HTR-8/SVneo (cell line): ENCODE measurements at places on chromosomes 7 and 10.

GRCh38 chr10:64033711-64034110 is 512.5 kb downstream of the REEP3 start:
- no peak for DNase-seq

DNA sequence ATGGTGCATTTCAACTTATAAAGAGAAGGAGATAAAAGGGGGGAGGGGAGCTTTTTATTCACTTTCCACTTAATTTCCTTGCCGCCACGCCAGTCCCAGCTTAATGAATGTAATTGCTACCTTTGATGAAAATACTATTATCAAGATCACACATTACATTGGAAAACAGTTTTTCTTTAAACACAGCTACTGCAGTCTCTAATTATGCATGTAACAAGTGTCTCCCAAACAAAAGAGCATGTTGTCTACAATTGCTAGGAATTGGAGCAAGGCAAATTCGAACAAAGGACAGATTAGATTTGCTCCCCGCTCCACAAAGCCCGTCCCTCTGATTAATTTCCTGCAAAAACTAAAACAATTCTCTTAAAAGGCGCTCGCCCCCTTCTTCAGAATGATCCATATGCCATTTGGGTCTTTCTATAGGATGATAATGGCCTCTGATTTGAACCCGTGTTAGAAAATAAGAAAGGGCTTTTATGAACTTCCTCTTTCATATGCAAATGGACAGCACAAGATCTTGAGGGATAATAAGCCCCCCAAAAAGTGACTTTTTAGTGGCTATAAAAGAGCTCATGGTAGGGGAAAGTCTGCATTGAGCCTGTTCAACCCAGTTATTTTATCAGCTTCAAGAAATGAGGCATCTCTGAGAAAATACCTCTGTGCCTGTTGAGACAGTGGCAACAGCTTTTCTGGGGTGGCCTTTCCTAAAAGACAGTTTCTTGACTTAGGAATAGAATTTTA is 60.6 kb downstream of the ACADSB start:
- DNase-seq = no peak

DNA sequence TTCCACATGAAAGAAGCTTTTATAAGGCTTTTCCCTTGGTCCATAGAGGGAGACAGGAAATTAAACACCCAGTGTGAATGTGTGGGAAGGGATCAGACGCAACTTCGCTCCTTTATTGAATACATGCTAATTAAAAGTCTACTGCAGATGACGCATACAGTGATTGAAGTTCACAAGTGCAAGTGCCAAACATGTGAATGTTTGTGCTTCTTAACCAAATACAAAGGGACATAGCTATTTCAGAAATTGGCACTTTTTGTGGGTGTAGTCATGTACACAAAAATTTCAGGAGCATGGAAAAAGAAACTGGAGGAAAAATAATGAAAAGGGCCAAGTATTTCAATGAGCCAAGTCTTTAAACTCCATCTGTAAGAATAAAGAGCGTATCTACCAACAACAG is 283.7 kb downstream of the SKAP2 start:
- no peak for DNase-seq

- peak; percentile 48 for DNase-seq
Measured at GRCh38 chr10:58291538-58292174, 22.7 kb downstream of the CISD1 start.

- DNase-seq = no peak
Measured at GRCh38 chr7:135517060-135517459, 7.2 kb upstream of the CNOT4 start.

DNA sequence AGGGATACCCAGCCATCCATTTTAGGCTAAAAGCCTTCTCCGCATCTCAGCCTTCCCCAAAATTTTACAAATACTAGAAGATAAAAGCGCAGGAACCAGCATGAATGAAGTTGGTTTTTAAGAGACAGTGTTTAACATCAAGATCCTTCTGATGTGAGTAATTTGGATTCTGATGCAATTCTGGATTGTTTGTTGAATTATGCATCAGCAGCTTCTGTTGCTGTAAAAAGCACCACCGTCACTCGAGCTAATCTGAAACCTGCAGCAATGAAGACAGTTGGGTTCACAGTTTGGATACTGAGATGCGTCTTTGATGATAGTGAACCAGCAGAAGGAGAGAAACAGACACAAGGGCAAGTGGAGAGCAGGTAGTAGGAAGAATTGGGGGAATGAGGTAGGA is 179.2 kb downstream of the PLXNA4 start:
- no peak for DNase-seq

DNA sequence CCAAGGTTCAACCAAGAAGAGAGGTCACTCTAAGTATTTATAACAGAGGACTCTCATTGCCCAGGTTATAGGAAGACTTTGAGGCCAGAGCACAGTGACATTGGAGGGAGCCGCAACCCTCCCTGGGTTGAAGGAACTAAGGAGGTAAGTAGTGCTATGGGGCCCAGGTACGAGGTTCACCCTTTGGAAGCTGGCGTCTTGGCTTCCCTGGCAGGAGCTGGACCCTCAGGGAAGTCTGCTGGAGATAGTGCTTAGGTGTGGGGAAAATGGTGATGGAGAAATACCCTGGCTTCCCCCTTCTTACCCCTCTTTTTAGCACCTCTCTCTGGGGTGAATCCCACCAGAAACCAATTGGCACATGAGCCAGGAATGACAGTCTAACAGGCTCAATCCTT is 317.9 kb upstream of the ZNF32 start:
- no peak for DNase-seq

DNA sequence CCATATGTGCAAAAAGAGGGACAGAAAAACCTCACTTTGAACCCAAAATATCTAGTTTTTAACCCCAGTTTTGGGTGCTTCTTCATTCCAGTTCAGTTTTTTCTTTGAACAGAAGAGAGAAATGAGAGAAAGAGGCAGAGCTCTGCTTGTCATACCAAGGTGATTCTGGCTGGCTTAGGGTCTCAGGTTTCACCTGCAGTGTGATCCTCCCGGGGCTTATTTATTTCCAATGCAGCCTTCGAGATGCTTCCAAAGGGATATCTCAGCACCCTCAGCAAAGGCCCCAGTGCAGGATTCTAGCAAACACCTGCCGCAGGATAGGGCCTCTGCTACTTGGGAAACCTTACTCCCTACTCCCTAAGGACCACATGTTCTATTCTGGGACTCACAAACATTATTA is 131.3 kb downstream of the WDR11 start:
- no peak for DNase-seq

DNA sequence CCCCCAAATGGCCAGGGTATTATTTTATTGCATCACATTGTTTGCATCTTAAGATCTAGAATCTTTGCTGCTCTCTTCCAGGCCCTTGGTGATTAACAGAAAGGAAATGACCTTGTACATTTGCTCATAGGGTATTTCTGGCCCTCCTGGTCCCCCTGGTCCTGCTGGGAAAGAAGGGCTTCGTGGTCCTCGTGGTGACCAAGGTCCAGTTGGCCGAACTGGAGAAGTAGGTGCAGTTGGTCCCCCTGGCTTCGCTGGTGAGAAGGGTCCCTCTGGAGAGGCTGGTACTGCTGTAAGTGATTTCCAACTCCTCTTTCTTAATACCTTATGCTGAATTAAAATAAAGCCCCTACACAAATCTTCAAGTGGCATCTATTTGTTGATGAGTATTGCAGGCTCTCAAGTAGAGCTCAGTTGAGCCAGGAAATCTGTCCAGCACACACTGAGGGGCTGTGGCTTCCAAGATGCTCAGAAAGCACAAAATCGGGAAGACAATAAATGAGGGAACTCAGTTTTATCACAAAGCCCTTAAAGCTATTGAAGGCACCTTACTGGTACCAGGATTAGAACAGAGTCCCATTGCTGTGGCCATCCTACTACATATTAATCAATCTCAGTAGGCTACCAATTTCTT is 28.2 kb downstream of the COL1A2 start:
- no peak for DNase-seq

DNA sequence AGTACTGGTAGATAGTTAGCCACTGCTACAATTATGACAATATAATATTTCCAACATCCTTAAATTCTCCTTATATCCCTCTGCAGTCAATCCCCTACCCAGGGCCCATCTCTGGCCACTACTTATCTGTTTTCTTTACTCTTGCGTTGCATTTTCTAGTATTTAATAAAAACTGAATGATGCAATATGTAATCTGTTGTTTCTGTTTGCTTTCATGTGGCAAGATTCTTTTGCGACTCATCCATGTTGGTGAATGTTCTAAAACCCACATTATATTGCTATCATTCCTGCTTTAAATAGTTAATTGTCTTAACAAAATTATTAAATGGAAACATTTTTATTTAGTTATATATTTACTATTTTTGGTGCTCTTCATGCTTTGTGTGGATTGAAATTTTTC is 338.5 kb downstream of the MDFIC start:
- DNase-seq = no peak

DNA sequence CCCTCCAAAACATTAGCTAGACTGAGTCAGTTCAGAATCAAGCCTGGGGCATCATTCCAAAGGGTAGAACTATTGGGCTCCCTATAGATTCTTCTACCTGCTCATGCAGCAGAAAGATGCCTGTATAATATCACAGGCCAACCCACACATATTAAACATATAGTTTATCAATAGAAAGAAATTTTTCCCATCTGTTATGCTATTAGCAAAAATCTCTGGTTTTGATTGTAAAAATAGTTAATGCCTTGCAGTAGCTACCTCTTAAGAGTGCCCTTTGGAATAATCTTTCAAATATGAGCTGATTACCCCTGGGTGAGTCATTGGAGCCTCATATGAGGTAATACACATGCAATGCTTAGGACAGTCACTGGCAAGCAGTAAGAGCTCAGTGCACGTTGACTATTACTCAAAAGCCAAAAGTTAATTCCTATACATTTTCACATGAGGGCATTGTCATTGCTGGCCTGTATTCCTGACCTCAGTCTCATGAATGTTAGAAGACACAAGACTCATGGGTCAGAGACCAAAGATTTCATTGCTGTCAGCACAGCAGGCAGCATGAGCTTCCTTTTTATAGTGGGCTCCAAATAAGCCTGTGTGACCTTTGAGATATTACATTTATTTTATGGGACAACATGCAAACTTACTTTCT is 180.0 kb downstream of the FGFR2 start:
- no peak for DNase-seq

- DNase-seq = no peak
Measured at GRCh38 chr10:131670341-131670740, 230.5 kb upstream of the PPP2R2D start.

DNA sequence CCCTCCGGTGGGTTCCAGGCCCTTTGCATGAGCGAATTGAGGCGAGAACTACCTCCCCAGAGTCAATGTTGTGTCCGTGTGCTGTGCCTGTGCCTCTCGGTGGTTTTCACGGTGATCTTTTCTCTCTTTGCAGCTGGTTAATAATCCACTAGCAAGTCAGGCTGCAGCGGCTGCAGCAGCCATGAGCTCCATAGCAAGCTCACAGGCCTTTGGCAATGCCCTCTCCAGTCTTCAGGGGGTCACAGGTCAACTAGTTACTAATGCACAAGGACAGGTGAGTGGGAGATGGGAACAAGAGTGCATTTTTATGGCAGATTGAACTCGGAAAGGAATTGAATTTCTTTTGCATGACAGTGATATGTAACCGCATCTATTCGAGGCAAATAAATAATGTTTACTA is 159.7 kb upstream of the YAE1 start:
- DNase-seq = no peak

- DNase-seq = peak; percentile 93
Measured at GRCh38 chr10:35058134-35058533, 32.0 kb downstream of the CUL2 start.

DNA sequence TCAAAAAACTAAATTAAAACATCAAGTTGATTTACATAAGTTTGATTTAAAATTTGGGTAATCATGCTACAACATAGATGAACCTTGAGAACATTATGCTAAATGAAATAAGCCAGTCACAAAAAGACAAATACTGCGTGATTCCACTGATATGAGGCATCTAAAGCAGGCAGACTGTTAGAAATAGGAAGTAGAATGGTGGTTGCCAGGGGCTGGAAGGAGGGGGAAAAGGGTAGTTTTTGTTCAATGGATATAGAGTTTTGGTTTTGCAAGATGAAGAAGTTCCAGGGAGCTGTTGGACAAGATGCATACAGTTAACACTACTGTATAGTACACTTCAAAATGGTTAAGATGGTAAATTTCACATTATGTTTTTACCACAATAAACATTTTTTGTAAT is 45.0 kb upstream of the IFRD1 start:
- DNase-seq = no peak

- no peak for DNase-seq
Measured at GRCh38 chr7:149838992-149839408, 825 bp downstream of the ZNF862 start.

DNA sequence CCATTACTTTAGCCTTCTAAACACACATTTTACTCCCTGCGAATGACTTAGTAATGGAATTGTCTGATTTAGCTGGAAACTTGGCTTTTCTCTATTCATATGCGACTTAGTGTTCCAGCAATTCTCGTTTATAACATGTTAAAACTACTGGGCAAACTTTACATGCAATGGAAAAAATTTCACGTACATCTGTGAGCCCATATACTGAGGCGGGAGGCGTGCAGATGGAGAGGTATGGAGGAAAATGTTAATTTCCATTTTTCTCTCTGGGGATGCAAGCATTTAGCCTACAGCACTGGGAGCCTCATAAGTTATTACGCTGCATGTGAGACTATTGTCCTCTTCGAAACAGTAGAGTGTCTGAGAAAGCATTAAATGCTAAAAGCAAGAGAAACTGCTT is 591.5 kb upstream of the ANKRD30A start:
- no peak for DNase-seq

GRCh38 chr7:81285142-81285871 is 366.5 kb upstream of the SEMA3C start:
- DNase-seq = peak; percentile 1

DNA sequence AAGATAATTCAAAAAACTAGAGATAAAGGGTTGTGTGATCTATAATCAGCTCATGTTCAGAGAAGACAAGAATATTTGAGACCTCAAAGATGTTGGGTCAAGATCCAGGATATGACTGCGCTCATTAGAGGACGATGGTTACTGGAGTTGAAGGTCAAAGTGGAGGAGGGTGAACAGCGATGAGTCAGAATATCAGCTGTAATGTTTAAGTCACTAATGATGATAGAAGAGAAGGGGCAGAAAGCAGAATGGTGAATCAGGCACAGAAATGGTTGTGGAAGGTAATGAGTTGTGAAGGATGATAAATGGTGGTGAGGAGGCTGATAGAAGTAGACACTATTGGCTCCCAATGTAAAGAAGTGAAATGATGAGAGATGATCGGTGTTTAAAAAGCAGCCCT is 540.3 kb downstream of the INHBA start:
- DNase-seq = no peak

GRCh38 chr10:16953270-16953669 is 136.0 kb upstream of the RSU1 start:
- no peak for DNase-seq

- DNase-seq = no peak
Measured at GRCh38 chr7:26593393-26593792, 271.0 kb downstream of the SKAP2 start.

- DNase-seq = no peak
Measured at GRCh38 chr10:78150756-78151155, 117.1 kb downstream of the RPS24 start.

- no peak for DNase-seq
Measured at GRCh38 chr10:89171263-89171872, 35.7 kb downstream of the CH25H start.

DNA sequence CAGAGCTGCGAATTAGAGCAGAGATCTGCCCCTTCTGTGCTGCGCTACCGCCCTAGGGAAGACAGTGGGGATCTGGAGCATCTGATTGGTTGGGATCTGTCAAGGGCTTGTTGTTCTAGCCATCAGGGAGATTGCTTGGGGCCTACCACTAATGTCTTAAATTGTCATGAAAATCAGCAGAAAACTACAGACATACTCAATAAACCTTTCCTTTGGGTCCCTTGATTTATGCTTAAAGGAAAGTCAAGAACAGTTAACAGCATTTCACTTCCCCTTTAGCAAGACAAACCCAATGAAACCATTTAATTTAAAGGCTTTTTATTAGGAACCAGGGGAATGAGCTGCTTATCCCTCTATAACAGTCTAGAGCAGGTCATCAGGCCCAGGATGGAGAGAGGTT is 10.0 kb downstream of the SLC25A28 start:
- no peak for DNase-seq
